Urinary bladder (tissue), 4 donors: ENCODE measurements at places on chromosomes 2 and 18.

GRCh38 chr2:100113990-100114433, 28.4 kb downstream of the AFF3 start:
- no peak for DNase-seq

DNA sequence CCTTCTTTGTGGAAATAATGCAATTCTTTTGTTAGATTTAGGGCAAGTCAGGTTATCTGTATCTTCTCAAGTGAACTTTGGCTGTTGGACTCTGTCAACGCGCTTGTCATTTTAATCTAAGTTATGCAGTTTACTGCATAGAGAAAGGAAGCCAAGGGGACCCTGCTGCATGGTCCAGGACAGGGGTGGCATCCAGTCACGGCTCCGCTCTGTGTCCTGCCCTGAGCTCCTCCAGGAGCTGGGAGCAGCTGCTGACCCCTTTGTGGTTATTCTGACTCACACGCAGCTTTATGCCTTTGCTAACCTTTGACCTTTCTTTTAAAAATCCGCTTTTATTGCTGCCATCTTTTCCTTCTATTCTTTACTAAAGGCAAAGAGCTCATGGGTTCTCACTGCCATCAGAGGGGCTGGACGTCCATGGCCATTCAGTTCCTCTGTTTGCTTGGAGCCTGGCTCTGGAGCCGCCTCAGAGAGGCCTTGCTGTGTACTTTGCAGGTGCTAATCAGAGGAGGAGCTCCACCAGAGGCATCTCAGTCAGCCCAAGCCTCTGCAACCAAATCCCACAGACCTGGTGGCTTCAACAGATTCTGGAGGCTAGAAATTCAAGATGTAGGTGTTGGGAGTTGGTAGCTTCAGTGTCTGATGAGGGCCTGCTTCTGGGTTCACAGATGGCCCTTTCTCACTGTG, 39.3 kb downstream of the SNTG2 start:
- no peak for DNase-seq

DNA sequence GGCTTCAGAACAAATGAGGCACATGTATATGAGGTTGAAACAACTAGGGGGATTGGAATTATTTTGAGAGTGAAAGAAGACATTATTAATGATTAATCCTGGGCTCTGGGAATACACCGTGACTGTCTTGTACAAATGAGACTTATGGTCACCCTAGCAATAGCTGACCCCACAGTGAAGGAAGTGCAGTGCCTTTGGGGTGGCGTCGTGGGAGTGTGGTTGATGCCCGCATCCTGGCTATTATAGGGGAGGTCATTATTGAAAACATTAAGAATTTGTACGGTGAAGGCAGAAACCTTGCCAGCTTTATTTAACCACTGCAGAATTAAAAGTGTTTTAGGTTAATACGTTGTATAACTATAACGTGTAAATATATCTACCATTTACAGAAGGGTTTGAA, 296.7 kb downstream of the CYRIA start:
- DNase-seq: no peak

DNA sequence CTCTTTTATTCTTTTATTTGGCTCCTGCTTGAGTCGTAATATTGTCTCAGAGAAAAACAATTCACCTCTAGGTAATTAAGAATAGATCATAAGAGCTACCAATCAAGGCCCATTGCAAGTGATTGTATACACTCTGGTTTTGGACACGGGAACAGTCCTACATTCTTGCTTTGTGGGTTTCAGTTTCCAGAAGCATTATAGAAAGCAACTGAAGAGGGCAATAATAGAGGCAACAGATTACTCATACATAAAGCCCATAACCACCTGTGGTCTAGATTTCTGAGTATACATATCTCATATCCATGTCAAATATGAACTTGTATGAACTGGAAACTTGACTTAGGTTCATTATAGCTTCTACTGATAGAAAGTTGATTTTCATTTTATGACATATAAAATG, 65.4 kb downstream of the DIS3L2 start:
- DNase-seq: no peak

- DNase-seq: no peak
Measured at GRCh38 chr2:153478289-153479261, at the start of gene RPRM. Gene RPRM (minus strand): TSS chr2:153478762. CDS start chr2:153478565, 197 bp downstream.

DNA sequence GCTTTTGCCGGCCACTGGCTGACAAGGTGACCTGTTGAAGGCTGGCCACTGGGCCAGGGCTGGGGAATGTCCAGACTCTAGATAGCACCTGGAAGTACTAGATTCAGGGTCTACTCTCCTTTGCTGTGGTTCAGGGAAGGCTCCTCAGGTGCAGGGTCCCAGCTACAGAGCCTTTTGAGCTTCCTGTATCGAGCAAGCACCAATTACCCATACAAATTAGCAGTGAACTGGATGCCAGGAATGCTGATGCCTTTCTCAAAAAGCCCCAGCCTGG, 213.4 kb downstream of the CYP26B1 start:
- no peak for DNase-seq

DNA sequence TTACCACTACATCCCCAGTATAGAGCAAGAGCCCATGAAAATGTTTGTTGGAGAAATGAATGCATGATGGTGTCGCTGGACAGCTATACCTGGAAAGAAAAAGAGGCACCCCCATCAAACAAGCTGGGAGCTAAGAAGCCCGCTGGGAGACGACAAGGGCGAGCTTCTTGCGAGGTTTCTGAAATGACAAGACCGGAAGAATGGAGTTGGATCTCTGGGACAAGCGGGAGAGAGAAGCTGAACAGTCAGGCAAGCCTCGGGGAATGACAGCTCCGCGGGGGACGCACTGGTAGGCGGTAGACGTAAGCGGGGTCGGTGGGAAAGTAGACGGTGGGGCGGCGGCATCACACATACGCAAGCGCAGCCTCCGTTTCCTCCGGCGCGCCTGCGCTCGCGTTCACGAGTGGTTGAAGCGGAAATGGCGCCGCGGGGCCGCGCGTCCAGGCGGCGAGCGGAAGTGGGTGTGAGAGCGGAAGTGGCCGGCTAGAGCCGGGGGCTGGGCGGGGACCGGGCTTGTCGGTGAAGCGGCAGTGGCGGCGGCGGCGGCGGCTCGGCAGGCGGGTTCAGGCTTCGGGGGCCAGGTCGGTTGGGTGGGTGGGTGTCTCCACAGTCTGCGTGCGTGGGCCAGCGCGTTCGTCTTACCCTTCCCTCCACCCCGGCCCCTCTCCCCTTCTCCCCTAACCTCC, at the start of gene ARPC2:
Gene ARPC2 (plus strand): TSS at position 516 of the 686 bp plus-strand sequence. CDS start 282 bp downstream, outside the sequence.
- DNase-seq: peak; percentile 84

DNA sequence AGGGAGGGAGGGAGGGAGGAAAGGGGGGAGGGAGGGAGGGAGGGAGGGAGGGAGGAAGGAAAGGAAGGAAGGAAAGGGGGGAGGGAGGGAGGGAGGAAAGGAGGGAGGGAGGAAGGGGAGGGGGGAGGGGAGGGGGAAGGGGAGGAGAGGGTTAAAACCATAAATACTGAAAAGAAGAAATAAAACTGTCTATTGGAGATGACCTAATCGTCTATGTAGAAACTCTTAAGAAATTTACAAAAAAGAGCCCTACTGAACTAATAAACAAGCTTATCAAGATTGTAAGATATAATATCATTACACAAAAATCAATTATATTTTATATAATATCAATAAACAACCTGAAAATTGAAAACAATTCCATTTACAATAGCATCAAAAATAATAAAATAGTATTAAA, 32.3 kb upstream of the CTDP1 start:
- no peak for DNase-seq

DNA sequence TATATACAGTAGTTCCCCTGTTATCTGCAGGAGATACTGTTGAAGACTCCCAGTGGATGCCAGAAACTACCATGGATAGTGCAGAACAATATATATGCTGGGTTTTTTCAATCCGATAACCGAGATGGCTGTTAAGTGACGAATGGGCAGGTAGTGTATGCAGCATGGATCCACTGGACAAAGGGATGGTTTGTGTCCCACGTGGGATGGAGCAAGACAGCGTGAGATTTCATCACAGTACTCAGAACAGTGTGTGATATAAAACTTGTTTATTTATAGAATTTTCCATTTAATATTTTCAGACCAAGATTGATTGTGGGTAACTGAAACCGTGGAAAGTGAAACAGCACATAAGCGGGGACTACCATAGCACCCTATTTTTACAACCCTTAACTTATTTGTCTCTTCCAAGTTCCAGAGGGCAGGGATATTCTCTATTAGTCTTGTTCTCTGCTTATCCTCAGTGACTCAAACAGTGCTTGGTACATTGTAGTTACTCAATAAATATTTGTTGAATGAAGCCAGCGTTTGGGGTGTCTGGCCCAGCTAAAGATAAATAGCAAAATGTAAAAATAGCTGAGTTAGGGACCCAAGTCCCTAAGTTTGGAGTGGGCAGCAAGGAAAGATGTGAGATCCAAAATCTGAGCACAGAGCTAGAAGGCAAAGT, 50.0 kb downstream of the RHBDD1 start:
- no peak for DNase-seq

- no peak for DNase-seq
Measured at GRCh38 chr2:158561054-158561453, 104.3 kb downstream of the PKP4 start.

DNA sequence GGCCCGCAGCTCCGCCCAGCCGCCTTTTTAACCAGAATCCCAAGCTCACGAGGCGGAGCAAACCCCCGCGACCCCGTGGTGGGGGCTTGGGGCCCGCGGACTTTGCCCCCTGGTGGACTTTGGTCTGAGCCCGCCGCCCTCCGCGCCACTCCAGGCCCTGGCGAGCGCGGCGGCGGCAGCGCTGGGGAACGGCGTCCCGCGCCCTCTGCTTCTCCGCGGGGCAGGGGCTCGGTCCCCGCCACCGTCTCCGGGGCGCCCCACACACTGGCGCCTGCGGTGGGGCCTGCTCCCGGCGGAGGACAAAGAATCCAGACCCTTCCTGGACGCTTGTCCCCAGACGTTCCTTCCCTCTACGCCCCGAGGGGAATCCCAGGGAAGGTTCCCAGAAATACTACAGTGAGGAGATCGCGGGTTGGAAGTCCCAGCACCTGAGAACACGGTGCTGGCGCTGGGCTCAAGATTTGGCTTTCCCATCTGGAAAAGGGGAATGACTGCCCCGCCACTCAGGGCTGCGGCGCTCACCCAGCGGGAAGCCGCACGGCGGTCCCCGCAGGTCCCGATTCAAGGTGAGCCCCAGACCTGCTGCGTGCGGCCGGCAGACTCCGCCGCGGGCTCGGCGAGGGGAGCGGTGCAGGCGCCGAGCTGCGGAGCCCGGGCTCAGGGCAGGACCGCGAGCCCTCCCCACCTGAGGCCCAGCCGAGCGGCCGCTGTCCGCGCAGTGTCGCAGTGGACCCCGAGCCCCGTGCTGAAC, at the start of gene HAAO:
Gene HAAO (minus strand): TSS at position 1 of the 751 bp plus-strand sequence. CDS start 47 bp downstream, outside the sequence.
- DNase-seq: no peak

DNA sequence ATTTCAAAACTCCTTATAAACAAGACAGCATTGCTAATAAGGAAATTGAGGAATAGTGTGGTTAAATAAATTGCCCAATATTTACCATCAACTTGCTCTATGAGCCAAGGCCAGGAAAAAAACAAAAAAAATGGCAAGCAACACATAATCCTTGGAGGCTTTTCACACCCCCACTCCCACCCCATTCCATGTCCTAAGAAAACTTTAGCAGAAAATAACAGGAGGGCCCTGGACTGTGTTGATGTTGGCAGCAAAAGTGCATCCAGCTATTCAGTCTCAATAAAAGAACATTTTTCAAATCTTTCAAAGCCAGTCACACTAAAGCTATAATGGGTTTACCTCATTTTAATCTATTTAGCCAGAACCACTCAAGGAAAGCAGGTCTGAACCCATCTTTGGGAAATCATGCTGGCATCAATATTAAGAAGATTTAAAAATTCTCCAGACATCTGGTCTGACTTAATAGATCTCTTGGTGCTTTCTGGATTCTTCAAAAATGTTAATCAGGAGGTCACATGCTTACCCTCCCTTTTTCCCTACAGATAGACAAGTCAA, 34.6 kb upstream of the STK17B start:
- no peak for DNase-seq

- DNase-seq: no peak
Measured at GRCh38 chr2:54074606-54075341, 40.6 kb upstream of the ACYP2 start.

DNA sequence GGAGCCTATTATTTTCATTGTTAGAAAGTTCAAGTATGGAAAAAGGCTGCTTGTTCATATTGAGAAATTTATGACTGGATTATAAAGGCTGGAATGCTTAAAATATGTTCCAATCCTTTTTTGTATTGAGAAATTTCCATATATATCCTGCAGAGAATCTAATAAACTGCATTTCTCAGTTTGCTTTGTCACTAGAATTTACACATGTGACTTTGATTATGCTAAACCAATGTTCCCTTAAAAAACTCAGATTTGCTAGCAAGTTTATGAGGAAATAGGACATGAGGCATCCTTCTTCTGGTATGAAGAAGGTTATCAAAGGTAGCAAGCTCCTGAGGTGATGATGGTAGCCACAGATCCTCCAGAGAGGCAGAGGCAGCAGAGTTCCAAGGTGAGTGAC, 29.2 kb upstream of the DSEL start:
- DNase-seq: no peak

GRCh38 chr18:48106976-48107781, 176.7 kb upstream of the SMAD2 start:
- DNase-seq: no peak

DNA sequence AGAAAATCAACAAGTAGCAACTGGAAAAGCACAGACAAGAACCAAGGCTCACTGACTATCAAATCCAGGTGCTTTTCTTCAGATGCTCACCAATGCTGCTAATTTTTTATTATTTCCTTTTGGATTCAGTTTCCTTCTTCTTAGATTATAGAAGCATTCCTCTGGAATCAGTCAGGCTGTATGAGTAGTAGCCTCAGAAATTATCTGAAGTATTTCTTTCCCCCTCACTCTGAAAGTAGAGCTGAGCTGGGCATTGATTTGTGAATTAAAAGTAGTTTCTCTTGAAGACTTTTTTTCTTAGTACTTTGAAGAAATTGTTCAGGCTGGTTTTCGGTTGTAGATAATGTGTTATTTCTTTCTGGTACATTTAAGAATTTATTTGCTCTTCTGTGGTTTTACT, 273.7 kb downstream of the NOL4 start:
- no peak for DNase-seq

DNA sequence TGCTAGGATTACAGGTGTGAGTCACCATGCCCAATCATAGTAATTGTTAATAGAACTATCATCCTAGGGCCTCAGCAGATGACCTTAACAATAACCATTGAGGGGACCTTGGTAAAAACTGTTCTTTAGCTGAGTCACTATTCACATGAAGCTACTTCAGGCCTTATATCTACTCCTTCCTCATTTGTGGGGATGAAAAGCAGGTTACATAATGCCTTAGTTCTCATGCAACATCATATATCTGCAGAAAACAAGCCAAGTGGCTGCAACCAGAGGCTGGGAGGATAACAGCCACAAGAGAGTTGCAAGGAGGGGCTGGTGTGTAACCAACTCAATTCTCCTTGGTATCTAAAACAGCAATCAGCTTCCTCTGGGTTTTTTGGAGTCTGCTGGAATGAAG, 445.4 kb downstream of the NBAS start:
- no peak for DNase-seq

GRCh38 chr2:25669520-25669919, 3.9 kb downstream of the DTNB start:
- no peak for DNase-seq
